ENCODE measurements at places on chromosomes 13 and 19. TPM values are rescaled to one million over a fixed set of nuclear protein-coding genes. Genes with fewer than 3 reads are reported as not detected.

Gene SPRED3
- 8.7 TPM for total RNA-seq

Gene LPAR2
- total RNA-seq: 10.4 TPM

Gene PEX11G
- total RNA-seq: 7.8 TPM

DNA sequence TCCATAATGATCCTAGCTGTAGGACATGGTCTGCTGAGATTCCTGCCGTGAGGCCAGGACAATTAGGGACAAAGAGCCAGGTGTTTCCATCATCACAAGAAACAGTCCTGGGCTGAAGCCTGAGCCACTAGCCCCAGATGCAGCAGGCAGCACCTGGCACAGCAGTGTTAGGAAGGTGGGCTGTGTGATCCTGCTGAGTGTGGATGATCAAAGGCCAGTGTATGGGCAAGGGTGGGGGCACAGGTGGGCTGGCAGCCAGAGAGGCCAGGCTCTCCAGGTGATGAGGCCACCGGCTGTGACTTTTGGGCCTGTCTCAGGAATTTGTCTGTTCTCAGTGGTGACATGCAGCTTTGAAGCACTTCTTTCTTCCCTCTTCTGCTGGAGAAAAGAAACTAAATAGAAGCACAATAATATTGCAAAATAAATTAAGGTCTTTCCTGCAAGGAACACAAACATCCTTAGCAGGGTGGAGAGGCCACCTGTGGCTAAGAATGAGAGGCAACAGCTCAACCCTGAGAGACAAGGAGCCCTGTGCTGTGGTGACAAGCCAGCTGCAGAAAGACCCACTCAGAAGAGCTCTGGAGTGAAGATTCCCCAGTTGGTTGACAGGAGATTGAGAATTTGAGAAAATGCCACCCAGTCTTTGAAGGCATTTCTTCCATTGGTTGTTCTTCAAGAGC lies 127.6 kb downstream of the KATNAL1 start:
- DNase-seq: no peak

GRCh38 chr19:6069268-6069791 lies 41.0 kb downstream of the RFX2 start:
- DNase-seq: no peak

GRCh38 chr13:100140441-100140840 lies 51.5 kb downstream of the PCCA start:
- no peak for DNase-seq

GRCh38 chr19:36771261-36772231 lies 1.1 kb downstream of the ZNF850 start:
- peak; percentile 76 for DNase-seq

GRCh38 chr13:51632591-51633362 lies 48.5 kb downstream of the WDFY2 start:
- DNase-seq: no peak

DNA sequence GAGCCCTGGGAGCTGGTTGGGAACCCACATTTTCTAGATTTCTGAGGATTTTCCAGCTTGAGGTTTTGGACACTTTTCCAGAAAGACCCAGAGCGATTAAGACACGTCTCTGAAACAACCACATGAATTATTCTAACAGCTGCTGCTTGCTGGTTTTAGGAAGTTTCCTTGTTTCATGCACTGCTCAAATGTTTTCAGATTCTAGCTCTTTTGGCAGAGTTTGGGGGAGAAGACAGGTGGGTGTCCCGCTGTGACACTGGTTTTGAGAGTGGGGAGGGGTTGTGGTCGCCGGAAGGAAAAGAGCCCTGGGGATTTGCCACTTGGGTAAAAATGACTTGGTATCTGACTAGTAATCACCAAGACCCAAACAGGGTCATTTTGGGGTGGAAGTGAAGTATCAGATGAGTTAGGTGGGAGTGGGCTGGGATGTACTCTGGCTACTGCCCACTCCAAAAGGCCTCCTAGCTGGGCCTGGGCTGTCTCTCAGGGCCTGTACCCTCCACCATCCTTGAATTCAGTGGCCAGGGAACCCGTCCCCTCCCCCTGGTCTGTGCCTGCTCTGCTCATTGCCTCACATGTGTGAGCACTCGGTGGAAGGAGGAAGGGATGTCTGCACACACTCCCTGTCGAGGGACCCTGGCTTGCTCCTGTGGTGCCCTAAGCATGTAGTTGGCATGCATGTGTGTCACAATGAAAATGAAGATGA lies 13.2 kb downstream of the GATAD2A start:
- no peak for DNase-seq
